ENCODE measurements at places on chromosomes 4 and X. TPM values are rescaled to one million over a fixed set of nuclear protein-coding genes. Genes with fewer than 3 reads are reported as not detected.

NFKB1 gene
- 39.8 TPM for total RNA-seq

DNA sequence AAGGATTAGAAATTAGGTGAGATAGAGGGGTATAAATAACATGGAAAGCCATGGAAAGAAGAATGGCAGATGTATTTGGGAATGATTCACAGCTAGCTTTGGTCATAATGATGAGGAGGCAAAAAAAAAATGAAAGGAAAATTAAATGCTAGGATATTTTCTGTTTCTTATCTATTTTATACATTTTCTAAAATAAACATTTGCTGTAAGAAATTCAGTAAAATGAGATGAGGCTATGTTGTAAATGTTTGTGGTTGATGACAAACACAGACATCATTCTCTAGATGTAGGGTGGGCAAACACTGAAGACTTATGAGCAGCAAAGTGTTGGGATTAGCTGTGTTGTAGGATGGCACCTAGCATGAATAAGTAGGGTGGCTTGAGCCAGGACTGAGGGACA, 407.1 kb downstream of the IL15 start:
- no peaks in the 10 kb centered on the region for H3K27me3 ChIP-seq
- no peaks in the 10 kb centered on the region for H3K4me1 ChIP-seq
- H3K4me3 ChIP-seq, result no peak overlapping the region
- no peak overlapping the region for H3K27ac ChIP-seq
- no peaks in the 10 kb centered on the region for H3K36me3 ChIP-seq
- DNase-seq, result no peak

SLC4A4 gene
- 17.2 TPM for total RNA-seq

GRCh38 chrX:153416781-153417450, 5.6 kb downstream of the ZFP92 start:
- H3K36me3 ChIP-seq, result peaks cover 22% of the 10 kb centered on the region
- no peak overlapping the region for H3K4me3 ChIP-seq
- no peak overlapping the region for H3K27ac ChIP-seq
- H3K4me1 ChIP-seq, result no peaks in the 10 kb centered on the region
- no peaks in the 10 kb centered on the region for H3K27me3 ChIP-seq
- no peak for DNase-seq

DNA sequence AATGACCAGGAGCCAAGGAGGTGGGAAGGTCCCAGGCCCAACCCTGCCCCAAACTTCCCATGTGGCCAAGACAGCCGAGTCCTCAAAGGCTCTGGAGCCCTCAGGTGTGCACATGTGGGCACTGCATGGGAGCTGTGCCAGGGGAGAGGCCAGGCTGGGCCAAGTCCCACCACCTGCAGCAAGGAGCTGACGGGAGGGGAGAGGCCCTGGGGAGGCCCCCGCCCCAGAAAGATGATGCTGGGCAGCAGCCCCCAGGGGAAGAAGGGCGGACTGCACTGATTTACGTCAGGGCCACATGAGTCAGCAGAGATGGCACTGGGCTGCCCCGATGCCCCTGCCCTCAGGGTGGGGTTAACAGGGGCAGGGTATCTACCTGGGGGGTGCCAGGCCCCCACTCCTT, 1.4 kb downstream of the L1CAM start:
- H3K4me1 ChIP-seq, result no peaks in the 10 kb centered on the region
- no peak overlapping the region for H3K4me3 ChIP-seq
- no peak for DNase-seq
- H3K27ac ChIP-seq, result no peak overlapping the region

GRCh38 chr4:43607827-43608461, 715.4 kb downstream of the GRXCR1 start:
- no peaks in the 10 kb centered on the region for H3K36me3 ChIP-seq
- H3K4me1 ChIP-seq, result no peaks in the 10 kb centered on the region
- no peak overlapping the region for H3K27ac ChIP-seq
- no peaks in the 10 kb centered on the region for H3K27me3 ChIP-seq
- no peak overlapping the region for H3K4me3 ChIP-seq

AREG gene
- total RNA-seq, result 16.8 TPM

DNA sequence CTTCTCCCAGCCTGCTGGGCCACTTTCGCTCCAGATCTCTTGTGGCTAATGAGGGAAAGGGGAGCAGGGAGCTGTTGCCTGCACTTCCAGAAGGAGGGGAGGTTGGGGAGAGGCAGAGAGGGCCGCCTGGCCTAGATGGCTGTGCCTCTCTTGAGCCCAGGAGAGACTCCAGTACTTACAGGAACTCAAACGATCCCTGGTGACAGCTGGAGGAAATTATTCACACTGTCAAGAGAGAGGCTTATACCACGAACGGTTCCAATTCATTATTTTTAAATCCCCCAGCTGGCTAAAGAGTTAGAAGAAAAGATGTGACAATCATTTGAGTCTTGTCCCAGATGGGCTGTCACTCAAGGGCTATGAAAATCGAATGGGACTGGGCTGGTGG, 96.1 kb downstream of the PHKA2 start:
- peaks cover 15% of the 10 kb centered on the region for H3K36me3 ChIP-seq
- no peak overlapping the region for H3K4me3 ChIP-seq
- no peak for DNase-seq
- peak overlapping the region; percentile 86 for H3K27ac ChIP-seq
- H3K4me1 ChIP-seq, result peaks cover 17% of the 10 kb centered on the region

DNA sequence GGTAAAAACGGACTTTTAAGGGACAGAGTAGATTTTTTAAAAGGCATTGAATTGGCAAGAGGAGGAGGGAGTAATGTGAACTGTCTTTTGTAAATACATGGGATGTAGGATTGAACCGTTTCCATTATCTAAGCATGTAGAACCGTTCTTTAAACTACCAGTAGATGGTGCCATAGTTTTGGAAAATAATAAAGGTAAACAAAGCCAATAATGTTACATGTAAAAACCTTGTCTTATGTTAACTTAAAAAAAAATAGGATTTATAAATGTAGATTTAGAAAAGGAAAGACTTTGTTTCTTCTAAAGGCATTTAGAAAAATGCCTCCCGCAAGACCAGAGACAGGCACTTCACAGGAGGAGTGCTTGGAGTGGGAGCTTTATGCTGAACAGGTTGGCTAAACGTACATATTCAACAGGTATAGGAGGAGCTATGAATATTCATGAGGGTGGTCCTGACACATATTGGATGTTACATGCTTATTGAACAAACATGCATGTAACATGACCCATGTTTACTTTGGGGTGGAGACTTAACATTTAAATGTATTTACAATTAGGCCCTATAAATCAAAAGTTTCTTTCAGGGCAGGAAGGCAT, 45.5 kb upstream of the FAM241A start:
- DNase-seq, result peak; percentile 35
- no peak overlapping the region for H3K27ac ChIP-seq
- no peaks in the 10 kb centered on the region for H3K27me3 ChIP-seq
- no peaks in the 10 kb centered on the region for H3K4me1 ChIP-seq
- H3K4me3 ChIP-seq, result no peak overlapping the region
- no peaks in the 10 kb centered on the region for H3K36me3 ChIP-seq

- no peak overlapping the region for H3K27ac ChIP-seq
- H3K36me3 ChIP-seq, result no peaks in the 10 kb centered on the region
- no peaks in the 10 kb centered on the region for H3K4me1 ChIP-seq
- no peak overlapping the region for H3K4me3 ChIP-seq
- H3K27me3 ChIP-seq, result no peaks in the 10 kb centered on the region
- peak; percentile 44 for DNase-seq
These were observed 265.0 kb upstream of the FAT4 start for GRCh38 chr4:125049711-125050110.

SRPX2 gene
- 25.9 TPM for total RNA-seq

DNA sequence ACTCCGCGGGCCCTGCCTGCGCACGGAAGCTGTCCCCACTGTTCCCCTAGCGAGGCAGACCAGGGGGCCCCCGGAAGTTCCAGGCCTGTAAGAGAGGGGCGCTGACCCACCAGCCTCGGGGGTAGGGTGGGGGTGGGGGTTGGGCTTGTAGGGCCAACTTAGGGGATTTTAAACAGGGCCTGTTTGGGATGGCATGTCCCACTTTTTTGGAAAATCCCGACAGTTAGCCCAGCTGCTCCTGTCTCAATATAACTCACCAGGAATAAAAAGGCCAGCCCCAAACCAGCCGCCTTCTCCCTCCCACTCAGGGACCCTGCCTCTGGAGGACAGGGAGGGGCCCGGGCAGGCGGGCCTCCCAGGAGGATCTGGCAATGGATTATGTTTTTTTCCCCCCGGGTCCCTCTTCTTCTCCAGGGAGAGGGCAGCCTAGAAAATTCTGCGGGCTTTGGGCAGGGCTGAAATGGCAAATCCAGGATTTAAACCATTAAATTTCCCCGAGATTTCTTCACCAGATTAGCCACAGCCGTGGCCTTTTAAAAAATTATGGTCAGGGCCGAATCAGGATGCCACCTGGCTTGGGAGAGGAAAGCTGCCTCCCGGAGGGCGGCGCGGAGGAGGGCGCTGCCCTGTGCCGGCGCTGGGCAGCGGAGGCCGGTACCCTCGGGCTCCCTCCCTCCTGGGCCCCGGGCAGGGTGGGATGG, 957 bp downstream of the PPP2R2C start:
- H3K27me3 ChIP-seq, result peaks cover 30% of the 10 kb centered on the region
- H3K4me1 ChIP-seq, result no peaks in the 10 kb centered on the region
- H3K27ac ChIP-seq, result no peak overlapping the region

DNA sequence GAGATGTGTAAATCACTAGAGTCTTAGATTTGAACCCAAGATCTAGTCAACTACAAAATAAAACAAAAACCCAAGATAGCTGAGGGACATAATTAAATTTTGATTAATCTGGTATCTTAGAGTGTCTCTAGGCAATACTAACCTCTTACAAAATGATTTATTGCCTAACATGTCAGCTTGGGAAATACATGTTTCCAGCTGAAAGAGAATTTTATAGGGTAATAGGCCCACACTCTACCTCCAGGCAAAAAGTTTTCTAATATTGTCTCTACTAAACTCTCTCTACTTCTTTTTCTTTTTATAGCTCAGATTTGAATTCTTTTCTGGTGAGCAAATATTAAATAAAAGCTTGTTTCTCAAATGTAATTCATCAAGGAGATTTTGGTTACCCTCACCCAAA, 263.2 kb downstream of the IL15 start:
- no peak overlapping the region for H3K27ac ChIP-seq
- no peaks in the 10 kb centered on the region for H3K36me3 ChIP-seq
- H3K4me1 ChIP-seq, result no peaks in the 10 kb centered on the region
- no peaks in the 10 kb centered on the region for H3K27me3 ChIP-seq

- H3K36me3 ChIP-seq, result no peaks in the 10 kb centered on the region
- no peaks in the 10 kb centered on the region for H3K27me3 ChIP-seq
- H3K4me3 ChIP-seq, result no peak overlapping the region
- H3K27ac ChIP-seq, result no peak overlapping the region
These were observed 19.3 kb upstream of the ING2 start for GRCh38 chr4:183485411-183486160.

Data from left lung (tissue), 14 donors.